ENCODE measurements at places on chromosomes 2 and 18. TPM values are rescaled to one million over a fixed set of nuclear protein-coding genes. Genes with fewer than 3 reads are reported as not detected.

- no peak for DNase-seq
These were observed 755 bp downstream of the SPAST start for GRCh38 chr2:32064021-32064601.

GRCh38 chr2:186559370-186559769, 30.5 kb upstream of the ITGAV start:
- DNase-seq: no peak

DNA sequence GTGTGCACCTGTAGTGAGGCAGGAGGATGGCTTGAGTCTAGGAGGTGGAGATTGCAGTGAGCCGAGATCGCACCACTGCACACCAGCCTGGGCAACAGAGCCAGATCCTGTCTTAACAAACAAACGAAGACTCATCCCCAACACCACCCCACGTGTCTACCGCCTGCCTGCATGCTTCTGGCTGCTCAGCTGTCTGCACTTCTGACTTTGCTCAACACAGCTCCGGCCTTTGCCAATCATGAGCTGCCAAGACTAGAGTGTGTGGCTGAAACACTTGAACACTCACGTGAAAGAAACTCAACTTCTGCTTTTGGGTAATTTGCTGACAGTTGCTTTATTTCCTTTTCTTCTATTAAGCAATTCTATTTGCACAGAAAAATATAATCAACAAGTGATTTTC, 32.1 kb upstream of the SP3 start:
- peak; percentile 81 for DNase-seq

IL18RAP gene
- total RNA-seq: 1.6 TPM

HMSD gene
- not detected for total RNA-seq

CRYGC gene
- total RNA-seq: not detected

BCL11A gene
- total RNA-seq: 21.3 TPM

DNA sequence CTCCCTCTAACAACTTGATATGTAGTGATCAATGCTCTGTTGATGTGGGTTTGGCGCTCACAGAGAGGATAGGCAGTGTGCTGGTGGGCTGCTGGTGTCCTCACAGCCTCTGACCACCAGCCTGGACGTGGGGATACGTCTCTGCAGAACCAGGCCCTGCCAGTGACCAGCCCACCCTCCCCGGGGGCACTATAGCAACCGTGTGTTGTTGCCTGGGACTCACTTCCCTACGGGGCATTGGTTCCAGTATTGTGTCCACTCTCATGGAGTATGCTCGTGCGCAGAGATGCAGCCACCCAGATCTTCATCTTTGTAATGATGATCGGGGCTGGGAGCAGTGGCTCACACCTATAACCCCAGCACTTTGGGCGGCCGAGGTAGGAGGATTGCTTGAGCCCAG, 180.1 kb downstream of the LDLRAD4 start:
- no peak for DNase-seq

OTOS gene
- not detected for total RNA-seq

DNA sequence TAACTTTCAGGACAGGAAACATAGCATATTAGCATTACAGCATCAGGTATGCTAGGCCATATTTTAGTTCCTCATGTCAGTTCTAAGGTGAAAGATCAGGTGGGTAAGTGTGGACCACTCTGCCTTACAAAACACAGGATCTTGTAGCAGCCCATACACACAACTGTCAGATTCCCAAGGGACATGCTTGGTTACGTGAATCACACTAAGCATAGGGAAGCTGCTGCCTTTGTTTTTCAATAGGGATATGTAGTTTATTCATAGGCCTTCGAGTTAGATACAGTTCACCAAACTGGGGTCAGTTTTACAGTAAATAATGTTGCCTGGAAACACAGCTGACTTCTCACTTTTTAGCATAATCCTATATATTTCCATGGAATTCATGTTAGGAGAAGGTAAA, 116.1 kb upstream of the OTX1 start:
- DNase-seq: no peak

Data from mucosa of gallbladder (tissue), 1 donor.